ENCODE measurements at places on chromosomes 16 and 17. TPM values are rescaled to one million over a fixed set of nuclear protein-coding genes. Genes with fewer than 3 reads are reported as not detected.

Gene ZG16
- 1.9 TPM for total RNA-seq

Gene HBA2
- not detected for total RNA-seq

Gene EVPLL
- not detected for total RNA-seq

Gene SPATA22
- not detected for total RNA-seq

- no peak for DNase-seq
Observed at GRCh38 chr16:2490190-2491105, 15.5 kb downstream of the TBC1D24 start.

GRCh38 chr17:82913304-82914043, 73.7 kb upstream of the ZNF750 start:
- no peak for DNase-seq

DNA sequence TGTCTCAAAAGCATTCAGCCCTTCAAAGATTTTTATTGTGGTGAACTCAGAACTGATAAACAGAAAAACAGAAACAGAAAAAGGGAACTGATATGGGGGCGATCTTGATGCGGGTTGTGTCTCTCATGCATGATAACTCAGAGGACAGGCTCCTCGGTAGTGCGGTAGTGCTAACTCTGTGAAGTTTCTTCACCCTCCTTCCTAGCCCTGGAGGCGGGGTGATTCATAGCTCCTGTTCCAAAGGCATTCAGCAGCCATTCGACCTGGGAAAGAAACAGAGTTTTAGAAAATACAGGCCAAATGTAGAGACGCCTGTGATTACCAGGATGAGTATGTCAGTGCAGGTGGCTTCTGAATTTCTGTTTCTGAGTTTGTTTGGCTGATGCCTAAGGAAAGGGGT, 5.5 kb upstream of the MAF start:
- DNase-seq: no peak

DNA sequence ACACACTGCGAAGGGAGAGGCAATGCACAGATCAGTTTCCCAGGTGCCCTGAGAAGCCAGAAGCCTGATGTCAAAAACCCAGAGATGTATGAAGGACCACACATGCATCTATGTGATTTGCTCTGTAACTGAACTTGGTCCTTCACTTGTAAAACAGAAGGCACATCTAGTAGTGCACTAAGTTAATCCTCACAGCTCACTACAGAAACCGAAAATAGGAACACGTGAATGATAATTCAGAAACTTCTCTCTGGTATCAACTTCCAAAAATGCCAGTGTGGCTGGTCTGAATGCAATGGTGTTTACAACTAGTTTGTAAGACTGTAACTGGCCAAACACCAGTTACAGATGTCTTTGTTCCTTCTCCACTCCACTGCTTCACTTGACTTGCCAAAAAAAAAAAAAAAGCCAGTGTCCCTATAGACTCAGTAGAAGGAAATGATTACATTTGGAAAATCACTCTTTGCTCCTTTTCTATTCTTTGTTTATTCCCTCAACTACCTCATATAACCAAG, 11.3 kb downstream of the ANKRD40 start:
- DNase-seq: no peak

- no peak for DNase-seq
Observed at GRCh38 chr16:58497935-58498334, 2.0 kb upstream of the NDRG4 start.

- DNase-seq: no peak
Observed at GRCh38 chr17:2241823-2242222, 61.8 kb downstream of the SMG6 start.

DNA sequence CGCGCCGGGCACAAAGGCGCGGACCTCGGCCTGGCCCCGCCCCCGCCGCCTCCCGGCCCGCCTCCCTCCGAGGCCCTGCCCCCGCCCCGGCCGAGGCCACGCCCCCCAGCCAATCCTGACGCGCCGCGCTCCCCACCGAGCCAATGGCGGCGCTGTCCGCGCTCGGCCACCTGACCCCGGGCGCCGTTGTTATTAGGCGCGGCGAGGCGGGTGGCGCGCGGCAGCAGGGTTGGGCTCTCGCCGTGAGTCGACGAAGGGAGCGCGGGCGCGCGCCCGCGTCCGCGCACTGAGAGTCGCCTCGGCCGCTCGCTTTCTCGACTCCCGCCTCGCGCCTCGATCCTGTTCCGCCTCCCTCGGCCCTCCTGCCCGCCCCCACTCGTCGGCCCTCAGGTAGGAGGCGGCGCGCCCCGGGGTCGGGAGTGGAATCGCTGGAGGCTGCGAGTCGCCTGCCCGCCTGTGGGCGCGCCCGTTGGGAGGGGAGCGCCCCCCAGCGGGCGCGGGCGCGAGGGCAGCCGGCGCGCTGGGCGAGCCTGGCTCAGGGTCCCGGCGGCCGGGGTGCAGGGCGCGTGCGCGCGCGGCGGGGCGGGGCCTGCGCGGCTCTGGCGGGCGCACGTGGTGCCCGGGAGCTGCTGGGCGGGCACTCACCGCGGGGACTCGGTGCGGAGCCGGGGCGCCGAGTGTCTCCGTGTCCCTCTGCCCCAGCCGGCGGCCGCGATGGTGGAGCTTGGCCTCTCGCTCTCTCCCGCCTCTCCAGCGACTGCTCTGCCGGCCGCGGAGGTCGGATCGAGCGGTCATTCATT, 405 bp upstream of the CBLN1 start:
- peak; percentile 92 for DNase-seq

All from Caco-2 (cell line).